ENCODE measurements at places on chromosomes 13 and 19.
A peak's percentile ranks its signal among the peaks of the same experiment; 100 is the strongest.

- no peak for DNase-seq
Observed at GRCh38 chr13:20798027-20798426, 24.3 kb upstream of the EEF1AKMT1 start.

DNA sequence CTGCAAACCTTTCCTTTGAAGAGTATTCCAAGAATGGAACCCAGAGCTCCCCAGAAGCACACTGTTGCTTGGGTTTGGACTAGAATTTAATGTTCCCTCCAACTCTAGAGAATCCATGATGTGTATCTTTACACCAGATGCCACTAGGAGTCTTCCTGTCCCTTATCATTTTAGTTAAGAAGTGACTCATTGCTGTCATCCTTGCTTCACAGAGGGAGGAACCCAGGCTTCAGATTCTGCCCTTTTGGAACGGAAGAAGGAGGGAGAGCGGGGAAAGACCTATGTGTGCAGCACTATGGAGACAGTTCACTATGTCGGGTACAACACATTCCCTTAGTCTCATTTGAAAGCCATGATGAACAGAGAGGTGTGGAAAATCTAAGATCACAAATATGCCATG is 2.1 kb upstream of the ATP12A start:
- DNase-seq, result no peak

DNA sequence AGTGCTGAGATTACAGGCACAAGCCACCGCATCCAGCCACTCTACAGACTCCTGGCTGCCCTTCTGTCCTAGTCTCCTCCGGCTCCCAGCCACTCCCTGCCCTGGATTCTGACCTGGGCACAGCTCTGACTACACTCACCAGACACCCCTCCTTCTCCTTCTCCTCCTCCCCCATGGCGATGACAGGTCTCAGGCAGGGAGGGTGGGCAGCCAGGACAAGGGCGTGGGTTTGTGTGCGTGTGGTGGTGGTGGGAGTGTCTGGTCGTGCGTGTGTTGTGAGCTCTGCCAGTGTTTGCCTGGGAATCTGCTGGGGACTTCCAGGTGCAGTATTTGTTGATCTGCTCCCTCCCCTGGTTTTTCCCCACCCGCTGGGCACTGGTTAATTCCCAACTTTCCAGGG is 3.0 kb upstream of the NCCRP1 start:
- no peak for DNase-seq

GRCh38 chr19:42255766-42256745 is 1.1 kb upstream of the ERF start:
- no peak for DNase-seq

DNA sequence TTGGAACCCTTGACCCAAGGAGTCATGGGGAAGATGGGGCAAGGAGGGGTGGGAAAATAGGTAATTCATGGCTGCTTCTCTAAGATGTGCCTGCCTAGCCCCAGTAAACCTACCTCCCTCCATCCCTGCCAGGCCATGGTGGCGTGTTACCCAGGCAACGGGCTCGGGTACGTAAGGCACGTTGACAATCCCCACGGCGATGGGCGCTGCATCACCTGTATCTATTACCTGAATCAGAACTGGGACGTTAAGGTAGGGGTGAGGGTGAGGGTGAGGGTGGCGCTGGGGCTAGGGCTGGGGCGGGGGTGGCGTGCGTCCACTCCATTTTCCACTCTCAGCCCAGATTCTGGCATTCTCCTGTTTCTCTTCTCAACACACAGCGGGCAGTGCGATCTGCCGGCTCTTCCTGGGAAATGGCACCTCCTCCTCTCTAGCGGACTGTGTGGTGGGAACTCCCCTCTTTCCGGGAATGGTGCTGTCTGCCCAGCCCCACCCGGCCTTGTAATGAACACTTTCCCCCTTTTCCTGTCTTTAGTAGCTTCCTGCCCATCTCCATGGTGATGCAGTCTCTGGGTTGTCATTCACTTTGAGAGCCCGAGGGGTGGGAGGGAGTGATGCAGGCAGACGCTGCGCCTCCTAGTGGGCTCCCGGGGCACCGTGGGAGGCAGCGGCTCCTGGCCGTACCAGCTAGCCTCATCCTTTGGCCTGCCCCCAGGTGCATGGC is 7.6 kb downstream of the EGLN2 start:
- DNase-seq, result peak; percentile 85

DNA sequence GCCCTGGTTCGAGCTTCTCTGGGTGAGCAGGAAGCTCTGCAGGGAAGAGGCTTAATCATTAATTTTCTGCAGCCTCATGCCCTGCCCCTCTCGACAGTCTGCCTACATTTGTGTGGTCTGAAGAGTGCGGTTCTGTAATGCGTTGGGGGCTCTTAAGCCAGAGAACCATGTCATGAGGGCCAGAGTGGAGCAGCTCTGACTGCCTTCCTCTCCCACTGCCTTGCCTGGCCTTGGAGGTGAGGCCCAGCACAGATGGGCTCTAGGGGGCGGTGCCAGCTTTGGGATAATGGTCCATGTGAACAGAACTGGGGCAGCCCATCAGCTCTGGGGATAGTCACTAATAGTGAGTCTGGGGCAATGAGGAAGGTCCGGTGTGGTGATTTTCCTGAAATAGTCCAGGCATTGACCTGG is 5.7 kb downstream of the FGF9 start:
- no peak for DNase-seq

- DNase-seq, result no peak
Observed at GRCh38 chr19:46715975-46716671, 791 bp downstream of the PRKD2 start.

- no peak for DNase-seq
Observed at GRCh38 chr19:2259336-2259735, 3.1 kb upstream of the JSRP1 start.

GRCh38 chr13:77810878-77811277 is 107.8 kb downstream of the EDNRB start:
- DNase-seq, result no peak

DNA sequence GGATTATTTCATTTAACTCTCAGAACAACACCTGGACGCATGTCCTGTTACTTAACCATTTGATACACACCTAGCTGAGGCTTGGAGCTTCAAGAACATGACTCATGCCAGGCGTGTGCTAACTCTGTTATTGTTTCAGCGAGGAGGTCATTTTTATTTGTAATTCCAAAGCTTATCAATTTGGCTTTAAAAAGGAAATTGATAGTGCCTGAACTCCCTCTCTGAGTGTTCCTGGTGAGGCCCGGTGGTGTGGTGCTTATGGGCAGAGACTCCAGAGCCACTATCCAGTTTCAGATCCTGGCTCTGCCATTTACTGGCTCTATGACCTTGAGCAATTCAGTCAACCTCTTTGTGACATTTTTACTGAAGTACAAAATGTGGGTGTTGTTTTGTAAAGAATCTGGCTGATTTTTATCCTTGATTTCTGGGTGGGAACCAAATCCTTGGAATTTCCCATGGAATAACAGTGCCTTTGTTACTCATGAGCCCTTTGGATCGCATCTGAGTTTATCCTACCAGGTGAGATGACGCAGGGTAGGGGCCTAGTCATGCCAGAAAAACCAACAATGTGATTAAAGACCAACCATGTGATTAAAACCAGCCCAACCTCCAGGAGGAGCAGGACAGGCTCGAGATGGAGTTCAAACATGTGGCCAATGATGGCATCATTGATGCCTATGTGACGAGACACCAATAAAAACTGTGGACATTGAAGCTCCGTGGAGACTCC is 198.8 kb downstream of the MYO16 start:
- no peak for DNase-seq

DNA sequence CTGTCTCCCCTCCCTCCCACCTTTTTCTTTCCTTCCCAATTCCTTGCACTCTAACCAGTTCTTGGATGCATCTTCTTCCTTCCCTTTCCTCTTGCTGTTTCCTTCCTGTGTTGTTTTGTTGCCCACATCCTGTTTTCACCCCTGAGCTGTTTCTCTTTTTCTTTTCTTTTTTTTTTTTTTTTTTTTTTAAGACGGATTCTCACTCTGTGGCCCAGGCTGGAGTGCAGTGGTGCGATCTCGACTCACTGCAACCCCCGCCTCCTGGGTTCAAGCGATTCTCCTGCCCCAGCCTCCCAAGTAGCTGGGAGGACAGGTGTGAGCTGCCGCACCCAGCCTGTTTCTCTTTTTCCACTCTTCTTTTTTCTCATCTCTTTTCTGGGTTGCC is 6.9 kb downstream of the MYADM start:
- DNase-seq, result no peak

DNA sequence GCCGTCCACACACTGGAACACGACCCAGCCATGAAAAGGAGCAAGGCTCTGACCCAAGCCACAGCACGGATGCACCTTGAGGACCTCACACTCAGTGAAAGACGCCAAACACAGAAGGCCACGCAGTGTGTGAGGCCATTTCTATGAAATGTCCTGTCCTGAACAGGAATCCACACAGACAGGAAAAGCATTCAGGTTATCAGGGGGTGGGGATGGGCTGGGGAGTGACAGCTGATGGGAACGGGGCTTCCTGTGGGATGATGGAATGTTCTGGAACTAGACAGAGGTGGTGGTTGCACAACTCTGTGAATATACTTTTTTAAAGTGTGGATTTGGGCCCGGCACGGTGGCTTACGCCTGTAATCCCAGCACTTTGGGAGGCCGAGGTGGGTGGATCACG is 30.6 kb downstream of the GPX4 start:
- DNase-seq, result no peak

GRCh38 chr19:28793391-28794168 is 419.4 kb downstream of the UQCRFS1 start:
- DNase-seq, result no peak

Measured in activated CD4-positive, alpha-beta T cell treated with anti-CD3 and anti-CD28 coated beads, Interleukin-2, amount 50 U/mL, for 16 hours (primary cell).